ENCODE measurements at places on chromosomes 4 and X.
A peak's percentile ranks its signal among the peaks of the same experiment; 100 is the strongest.

- DNase-seq = no peak
Observed at GRCh38 chr4:48329976-48330375, 11.4 kb upstream of the SLAIN2 start.

- peak; percentile 45 for DNase-seq
Observed at GRCh38 chr4:3388471-3389232, 53.1 kb upstream of the HGFAC start.

GRCh38 chrX:21691512-21692018 lies 33.4 kb upstream of the KLHL34 start:
- no peak for DNase-seq

DNA sequence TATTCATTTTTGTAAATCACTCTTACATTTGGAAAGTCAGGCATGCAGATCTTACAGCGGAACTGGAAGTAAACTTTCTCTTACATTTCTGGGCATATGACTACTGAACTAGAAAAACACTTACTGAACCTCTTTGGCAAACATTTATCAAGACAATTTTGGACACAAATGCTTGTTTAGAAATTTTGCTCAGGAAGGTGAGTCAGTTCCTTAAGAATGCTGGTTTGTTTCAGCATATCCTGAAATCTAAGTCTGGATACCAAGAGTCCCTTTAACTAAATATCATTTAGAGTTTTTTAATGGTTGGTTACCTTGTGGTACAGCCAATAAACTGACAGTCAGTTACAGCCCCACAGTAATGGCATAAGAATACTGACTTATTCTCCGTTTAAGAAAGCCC lies 15.0 kb downstream of the SHISA3 start:
- DNase-seq = no peak

DNA sequence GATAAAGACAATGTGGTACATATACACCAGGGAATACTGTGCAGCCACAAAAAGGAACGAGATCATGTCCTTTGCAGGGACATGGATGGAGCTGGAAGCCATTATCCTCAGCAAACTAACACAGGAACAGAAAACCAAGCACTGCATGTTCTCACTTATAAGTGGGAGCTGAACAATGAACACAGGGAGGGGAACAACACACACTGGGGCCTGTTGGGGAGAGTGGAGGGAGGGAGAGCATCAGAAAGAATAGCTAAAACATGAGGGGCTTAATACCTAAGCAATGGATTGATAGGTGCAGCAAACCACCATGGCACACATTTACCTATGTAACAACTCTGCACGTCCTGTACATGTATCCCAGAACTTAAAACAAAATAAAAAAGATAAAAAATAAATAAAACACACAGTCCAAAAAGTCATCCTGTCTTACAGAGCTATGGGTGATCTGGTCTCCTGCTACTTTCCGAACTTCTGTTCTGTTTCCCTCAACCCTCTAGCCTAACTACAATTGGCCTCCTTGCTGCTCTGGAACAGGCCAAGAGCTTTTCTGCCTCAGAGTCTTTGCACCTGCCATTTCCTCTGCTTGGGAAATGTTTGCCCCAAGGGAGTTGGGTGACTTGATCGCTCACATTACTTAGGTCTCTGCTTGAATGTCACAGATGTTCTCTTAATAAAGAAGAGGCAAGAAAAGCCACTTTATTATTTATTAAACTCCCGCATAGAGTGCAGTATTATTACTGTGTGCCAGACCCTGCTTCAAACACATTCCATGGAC lies 1.1 kb upstream of the CD38 start:
- no peak for DNase-seq

DNA sequence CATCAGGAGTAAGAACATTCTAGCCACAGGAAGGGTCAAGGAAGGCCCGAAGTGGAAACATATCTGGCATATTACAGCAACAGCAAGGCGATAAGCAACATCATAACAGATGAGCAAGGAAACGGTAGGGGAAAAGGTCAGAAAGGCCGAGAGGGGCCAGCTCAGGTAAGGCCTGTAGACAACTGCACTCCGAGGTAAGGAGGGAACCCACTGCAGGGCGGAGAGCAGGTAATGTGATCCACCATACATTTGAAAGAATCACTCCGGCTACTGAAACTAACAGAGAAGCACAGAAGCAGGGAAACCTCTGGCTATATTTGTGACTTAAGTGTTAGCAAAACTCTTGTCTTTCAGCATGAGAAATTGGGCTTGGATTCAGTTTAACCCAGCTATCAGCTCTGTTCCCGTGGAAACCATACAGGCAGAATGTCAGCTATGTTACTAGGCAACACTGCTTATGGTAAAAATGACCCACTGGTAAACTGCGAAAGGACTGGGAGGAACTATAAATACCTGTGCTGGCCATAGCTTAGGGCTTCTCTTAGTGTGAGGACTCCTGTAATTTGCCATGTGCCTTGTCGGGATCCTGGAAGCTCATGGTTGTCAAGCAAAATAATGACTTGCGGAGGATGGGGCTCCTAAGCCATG lies 31.0 kb downstream of the FRYL start:
- DNase-seq = no peak

- no peak for DNase-seq
Observed at GRCh38 chr4:77188498-77189220, 31.7 kb downstream of the CCNG2 start.

DNA sequence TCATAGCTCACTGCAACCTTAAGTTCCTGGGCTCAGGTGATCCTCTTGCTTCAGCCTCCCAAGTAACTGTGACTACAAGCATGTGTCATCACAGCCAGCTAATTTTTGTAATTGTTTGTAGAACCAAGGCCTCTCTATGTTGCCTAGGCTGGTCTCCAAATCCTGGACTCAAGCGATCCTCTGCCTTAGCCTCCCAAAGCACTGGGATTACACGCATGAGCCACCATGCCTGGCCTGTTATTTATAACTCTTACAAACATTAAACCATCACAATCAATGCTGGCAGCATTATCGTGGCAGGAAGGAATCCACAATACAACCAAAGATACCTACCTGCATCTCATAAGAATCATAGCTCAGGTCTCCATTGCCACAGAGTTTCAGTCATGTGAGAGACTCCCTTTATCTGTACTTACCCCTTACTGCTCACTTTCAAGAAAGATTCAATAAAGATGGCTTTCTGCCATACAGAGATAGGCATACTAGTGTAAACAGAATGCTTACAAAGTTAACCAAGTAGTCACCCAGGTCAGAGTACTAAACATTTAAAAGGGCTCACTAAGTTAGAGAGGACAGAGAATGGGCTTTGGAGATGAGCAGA lies 48.5 kb downstream of the SMIM31 start:
- DNase-seq = no peak

- no peak for DNase-seq
Observed at GRCh38 chr4:170853422-170854021, 763.8 kb upstream of the AADAT start.

GRCh38 chr4:183757060-183757459 lies 98.0 kb downstream of the TRAPPC11 start:
- DNase-seq = no peak

DNA sequence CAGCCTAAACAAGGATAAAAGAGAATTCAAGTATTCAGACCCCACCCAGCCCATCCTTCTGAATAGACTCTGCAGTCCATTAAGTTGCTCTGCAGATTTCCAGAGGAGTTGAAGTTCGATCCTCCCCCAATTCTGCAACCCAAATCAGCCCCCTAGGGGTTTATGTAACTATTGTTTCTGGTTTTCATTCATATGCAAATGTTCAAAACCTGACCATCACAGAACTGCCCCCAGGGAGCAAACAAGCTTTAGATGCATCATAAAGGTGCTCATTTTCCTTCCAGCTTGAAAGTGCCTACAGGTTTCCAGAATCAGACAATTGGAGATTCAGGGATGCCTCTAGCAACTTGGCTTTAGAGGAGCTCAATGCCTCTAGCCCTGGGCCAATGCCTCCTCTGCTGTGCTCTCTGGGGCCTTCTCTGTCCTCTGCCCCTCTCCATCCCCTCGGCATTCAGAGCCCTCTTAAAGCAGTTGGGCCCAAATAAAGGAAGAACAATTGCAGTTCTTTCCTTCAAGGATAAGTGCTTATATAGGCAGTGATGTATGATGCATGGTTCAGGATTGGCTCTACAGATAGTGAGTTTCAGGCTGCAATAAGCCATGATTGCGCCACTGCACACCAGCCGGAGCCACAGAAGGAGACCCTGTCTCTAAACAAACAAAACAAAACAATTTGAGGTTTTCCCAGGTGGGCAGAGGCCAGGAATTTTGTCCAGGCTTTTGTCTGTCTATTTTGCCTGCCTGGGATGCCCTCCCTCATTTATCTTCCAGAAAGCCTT lies 23.5 kb upstream of the SPINK2 start:
- no peak for DNase-seq

- DNase-seq = no peak
Observed at GRCh38 chrX:56505866-56506265, 57.6 kb upstream of the UBQLN2 start.

DNA sequence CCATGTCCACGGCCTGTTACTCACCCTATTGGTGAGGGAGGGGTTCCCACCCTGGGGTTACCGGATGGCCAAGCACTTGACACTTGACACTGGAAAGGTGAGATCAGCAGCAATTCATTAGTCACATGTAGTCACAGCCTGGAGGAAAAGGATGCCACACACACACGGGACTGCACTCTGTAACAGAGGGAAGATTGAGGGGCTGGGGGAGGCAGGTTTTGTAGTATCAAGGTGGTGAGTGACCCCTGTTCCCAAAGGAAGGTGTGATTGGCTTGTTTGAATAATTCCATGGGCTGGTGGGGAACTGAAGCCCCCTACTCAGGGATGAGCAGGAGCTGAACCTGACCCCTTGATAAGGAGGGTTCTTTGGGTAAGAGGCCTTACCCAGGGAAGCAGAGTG lies 96.0 kb upstream of the HELT start:
- DNase-seq = no peak

DNA sequence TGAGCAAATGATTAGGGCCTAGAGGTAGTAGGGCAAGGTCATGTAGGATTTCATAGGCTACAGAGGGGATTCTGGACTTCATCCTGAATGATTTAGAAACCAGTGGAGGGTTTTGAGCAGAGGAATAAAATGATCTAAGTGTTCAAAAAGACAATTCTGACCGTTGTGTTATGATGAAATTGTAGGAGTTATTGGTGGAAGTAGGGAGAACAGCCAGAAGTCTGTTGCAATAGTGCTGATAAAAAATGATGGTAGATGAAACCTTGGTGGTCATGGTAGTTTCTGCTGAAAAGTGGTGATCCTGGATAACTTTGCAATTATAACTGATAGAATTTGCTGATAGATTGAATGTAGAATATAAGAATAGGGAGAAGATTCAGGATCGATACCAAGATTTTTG lies 60.2 kb downstream of the MID1IP1 start:
- DNase-seq = no peak

GRCh38 chrX:12469296-12469695 lies 321.9 kb upstream of the PRPS2 start:
- DNase-seq = no peak

DNA sequence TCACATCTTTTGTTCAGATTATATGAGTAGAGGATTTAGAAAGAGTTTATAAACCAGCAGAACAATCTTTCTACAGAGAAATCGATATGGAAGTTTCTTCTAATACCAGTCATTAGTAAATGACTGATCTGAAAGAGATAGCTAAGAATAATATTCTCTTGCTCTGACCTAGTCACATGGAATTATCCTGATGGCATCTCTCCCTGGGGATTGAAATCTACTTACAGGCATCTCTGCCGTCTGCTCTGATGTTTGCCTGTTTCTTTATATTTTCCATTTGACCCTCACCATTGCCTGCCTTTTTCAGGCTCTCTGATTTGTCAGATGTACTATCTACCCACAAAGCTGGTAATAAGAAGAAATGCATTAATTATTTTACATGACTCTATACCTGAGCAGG lies 1157.3 kb downstream of the PCDH7 start:
- no peak for DNase-seq

GRCh38 chr4:155679343-155679742 lies 12.7 kb downstream of the GUCY1A1 start:
- no peak for DNase-seq

- peak; percentile 13 for DNase-seq
Observed at GRCh38 chrX:48083212-48083611, 11.8 kb upstream of the ZNF630 start.

GRCh38 chr4:141711211-141711610 lies 74.8 kb downstream of the IL15 start:
- no peak for DNase-seq

GRCh38 chrX:21907260-21907659 lies 33.2 kb upstream of the SMS start:
- no peak for DNase-seq

- no peak for DNase-seq
Observed at GRCh38 chr4:11954093-11954492, 525.4 kb upstream of the HS3ST1 start.

DNA sequence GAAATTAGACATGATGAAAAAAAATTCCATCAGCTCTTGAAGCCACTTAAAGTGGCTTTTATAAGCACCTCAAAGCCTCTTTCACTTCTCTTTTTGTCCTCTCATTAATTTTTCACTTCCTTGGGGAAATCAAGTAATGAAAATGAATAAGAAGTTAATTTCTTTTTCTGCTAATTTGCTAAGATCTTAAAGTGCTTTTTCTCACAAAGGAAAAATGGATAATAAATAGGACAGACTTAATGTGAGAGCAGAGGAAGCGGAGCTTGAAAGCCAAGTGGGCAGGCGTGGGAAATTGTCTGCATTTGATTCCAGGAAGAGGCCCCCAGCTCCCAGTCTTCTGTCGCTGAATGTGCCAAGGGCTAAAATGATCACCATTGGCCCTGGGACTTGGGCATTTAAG lies 28.6 kb downstream of the CDS1 start:
- DNase-seq = no peak

DNA sequence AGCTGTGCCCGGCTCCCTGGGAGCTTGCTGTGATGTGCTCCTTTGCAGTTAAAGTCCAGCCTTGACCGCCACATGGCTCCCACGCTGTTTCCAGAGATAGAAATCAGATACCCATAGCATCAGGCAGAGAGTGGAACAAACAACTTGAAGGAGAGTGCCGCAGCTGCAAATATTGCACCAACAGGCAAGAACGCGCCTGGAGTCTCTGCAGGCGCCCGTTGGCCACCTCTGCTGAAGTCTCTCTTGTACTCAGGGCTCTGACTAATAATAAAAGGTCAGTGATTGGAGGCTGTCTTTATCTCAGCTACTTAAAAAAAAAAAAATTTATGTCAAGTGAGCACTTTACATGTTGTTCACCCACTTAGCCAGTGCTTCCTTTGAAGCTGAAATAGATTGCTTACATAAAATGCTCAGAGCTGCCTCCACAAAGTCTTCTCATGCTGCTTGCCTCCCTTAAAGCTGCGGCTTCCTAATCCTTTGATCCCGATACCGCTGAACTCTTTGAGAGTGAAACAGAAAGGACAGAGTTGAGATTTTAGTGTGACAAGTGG lies 30.9 kb upstream of the TENM3 start:
- no peak for DNase-seq

DNA sequence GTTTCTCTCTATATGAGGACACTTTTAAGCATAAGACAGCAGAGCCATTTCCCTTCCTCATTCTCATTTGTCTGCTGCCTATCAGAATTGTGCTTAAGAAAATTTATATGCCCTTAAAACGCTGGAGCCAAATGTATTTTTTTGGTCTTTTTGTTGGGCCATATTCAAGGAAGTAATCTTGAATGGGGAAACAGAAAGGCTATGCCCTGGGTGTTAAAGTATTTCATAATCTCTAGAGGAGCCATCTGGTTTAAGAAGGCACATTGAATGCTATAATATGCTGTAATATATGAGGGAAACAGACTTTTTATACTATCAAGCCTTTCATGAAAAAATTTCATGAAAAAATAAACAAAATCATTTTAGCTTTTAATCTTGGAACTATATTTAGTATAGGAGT lies 4.3 kb downstream of the DMD start:
- DNase-seq = no peak

GRCh38 chrX:107716118-107716684 lies 59.4 kb downstream of the TSC22D3 start:
- DNase-seq = peak; percentile 25

- DNase-seq = no peak
Observed at GRCh38 chrX:101009090-101009489, 39.6 kb downstream of the ARL13A start.
